ENCODE measurements at places on chromosomes 6 and 20.

- no peak for DNase-seq
Observed at GRCh38 chr6:23179994-23180393, 610.6 kb downstream of the HDGFL1 start.

DNA sequence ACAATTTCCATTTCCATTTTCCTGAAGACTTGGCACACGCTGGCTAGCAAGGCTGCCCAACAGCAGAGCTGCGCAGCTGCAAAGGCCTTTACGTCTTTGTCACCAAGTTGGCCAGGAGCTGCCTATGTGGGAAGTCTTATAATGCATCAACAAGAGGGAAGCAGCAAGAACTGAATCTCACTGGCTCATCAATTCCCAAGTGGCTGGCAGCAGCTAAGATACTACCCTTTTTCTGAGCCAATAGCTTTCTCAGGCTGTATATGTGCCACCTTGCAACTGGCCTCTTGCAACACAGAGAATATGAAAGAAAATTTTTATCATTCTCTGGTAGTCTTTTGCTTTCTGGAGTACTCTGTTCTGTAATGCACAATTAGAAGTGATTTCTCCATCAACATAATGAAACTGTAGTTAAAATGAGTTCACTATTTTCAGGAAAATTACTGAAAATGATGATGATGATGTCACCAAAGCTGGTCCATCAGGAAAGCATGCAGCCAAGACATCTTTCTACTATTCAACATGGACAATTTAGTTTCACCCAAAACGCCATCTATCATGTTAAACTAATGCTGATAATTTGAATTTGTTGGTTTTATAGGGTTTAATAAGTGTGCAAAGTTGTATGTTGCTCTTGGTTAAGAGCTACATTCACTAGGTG lies 97.3 kb upstream of the FOXA2 start:
- DNase-seq, result no peak

GRCh38 chr20:13348311-13349234 lies 127.5 kb downstream of the ISM1 start:
- DNase-seq, result no peak

GRCh38 chr20:37627060-37627766 lies 66.6 kb upstream of the CTNNBL1 start:
- DNase-seq, result peak; percentile 54

DNA sequence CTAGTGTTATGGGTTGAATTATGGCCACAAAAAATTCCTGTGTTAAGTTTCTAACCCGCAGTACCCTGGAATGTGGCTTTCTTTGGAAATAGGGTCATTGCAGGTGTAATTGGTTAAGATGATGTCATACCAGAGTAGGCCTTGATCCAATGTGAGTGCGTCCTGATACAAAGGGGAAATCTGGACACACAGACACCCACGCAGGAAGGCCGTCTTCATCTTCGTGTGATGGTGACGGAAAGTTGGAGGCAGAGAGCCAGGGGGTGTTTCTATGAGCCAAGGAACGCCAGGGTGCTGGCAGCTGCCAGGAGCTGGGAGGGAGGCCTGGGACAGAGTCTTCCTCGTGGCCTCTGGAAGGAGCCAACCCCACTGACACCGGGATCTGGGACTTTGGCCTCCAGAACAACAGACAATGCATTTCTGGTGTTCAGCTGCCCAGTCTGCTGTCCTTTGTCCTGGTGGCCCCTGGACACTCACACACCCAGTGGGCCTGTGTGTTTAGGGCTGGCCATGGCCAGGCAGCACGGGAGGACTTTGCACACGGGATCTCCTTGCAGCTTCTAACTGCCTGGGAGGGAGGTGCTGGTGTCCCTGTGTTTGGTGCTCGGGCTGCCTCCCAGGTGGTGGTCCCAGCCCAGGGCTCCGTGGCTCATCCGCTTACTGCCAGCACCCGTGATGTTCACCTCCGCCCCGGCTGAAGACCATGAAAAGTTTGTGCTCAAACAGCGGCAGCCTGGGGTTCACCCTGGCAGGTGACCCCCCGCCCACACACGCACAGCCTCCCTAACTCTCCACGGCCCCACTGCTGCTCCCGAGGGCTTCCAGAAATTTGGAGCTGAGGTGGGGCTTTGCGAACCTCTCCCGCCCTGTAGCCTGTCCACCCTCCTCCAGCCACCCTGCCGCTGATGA lies 53.4 kb upstream of the GATA5 start:
- DNase-seq, result no peak

All from thyroid gland (tissue), 4 donors.